T-helper 17 cell (primary cell): ENCODE measurements at places on chromosomes 11 and 22.
A peak's percentile ranks its signal among the peaks of the same experiment; 100 is the strongest.

GRCh38 chr11:111571829-111572501 lies 30.3 kb upstream of the SIK2 start:
- no peak for DNase-seq

DNA sequence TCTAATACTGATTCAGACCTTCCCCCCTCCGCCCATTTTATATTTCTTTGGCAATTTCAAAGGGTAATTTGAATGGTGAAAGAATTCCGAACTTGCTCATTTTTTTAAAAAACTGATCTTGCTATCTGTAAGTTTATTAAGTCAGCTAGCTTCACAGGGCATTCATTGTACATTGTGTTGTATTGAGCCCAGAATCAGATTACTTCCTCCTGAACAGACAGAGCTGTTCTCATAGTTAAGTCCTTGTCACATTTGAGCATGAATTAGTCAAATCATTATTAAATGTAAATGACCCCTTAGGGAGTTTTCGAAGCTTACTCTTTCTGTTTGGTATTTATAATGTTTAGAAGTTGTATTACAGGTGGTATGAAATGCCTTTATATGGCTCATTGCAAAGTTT lies 34.4 kb downstream of the CYP2R1 start:
- DNase-seq, result no peak

- no peak for DNase-seq
These were observed at the start of gene ZNF215 for GRCh38 chr11:6926208-6927029. TSS of gene ZNF215 (plus strand) at chr11:6926426. CDS start at chr11:6932273, 5,847 bp downstream.

DNA sequence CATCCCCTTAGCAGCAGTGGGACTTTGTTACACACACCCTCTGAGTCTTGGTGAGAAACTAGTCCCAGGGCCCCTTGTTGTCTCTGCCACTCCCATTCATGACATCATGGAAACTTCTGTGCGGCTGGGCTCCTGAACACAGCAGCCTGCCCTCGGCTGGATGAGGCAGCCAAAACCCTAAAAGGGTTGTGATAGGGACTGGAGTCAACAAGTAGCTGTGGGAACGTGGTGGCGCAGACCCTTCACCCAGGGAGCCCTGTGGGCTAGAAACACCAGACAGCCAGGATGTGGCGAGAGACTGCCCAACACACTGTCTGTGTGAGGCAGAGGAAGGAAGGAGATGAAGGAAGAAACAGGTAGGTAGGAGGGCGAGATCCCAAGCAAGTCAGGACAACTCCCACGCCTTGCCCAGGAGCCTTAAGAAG lies 3.9 kb downstream of the CD3D start:
- DNase-seq, result peak; percentile 76

DNA sequence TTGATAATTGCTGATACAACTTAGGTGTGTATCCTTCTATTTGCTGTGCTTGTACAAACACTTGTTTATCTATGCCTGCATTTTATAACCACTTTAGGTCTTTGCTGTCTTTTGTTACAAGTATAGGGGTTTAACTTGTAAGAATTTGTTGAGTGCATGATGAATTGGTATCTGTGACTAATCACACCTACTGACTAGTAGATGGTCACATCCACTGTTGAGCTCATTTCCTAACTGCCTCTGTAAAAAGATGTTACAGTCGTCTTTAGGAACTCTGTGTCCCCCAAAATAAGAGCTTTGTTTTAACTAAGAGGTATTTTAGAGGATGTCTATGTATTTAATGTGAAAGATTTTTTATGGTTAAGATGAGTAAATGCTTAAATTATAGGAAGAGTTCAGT lies 60.5 kb downstream of the HIPK3 start:
- DNase-seq, result no peak

- no peak for DNase-seq
These were observed at the start of gene KCNJ4 for GRCh38 chr22:38455076-38455529. TSS of gene KCNJ4 (minus strand) at chr22:38455199. CDS start at chr22:38428132, 27,067 bp downstream.

DNA sequence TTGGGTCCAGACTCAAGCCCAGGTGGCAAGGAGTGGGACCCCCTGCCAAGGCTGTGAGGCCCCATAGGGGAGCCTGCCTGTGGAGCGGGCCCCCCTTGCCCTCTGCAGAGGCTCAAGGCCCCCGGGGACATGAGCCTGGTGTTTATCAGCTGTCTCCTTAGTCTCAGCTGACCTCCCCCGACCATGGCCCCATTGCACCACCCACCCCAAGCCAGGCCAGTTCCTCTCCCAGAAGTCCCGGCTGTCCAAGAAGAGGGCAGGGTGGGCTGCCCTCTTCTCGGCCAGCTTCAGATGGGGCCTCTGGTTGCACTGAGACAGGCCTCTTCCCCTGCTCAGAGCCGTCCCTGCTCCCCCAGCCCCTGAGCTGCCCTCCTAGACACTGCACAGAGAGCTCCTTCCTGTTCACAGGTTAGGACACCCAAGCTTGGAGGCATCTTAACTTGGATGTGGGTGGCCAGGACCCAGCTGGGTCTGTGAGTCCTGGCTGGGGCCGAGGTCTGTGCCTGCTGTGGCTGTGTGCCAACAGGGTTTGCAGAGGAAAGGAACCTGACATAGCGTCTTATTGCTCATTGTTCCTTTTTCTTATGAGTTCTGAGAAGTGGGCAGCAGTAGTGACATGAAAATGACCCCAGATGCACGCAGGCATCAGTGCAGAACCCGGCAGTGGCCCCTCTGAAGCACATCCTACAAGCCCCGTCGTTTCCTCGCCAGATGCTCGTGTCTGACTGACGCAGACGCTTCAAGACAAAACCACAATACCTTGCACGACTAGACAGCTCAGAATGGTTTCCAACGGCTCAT lies 5.4 kb downstream of the TRABD start:
- peak; percentile 68 for DNase-seq

GRCh38 chr22:19870153-19871022 lies 15.7 kb upstream of the GNB1L start:
- peak; percentile 2 for DNase-seq

GRCh38 chr22:43945632-43946383 lies 9.4 kb upstream of the SAMM50 start:
- peak; percentile 26 for DNase-seq

DNA sequence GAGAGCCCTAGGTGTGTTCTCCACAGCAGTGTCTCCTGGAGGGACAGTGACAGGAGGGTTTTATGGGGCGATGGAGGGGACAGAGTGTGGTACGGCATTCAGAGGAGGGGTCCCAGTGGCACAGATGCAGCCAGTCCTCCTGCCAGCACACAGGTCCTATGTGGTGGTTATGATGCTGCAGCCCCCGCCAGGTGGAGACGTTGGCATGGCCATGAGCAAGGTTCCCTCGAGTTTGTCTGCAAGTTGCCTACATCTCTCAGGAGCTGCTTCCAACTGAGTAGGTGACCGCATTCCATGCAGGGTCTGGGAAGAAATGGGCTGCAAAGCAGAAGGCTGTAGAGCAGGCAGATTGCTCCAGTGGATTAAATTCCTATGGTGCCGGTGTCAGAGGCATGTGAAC lies 646.0 kb downstream of the TBC1D22A start:
- no peak for DNase-seq

GRCh38 chr22:25131198-25131887 lies 68.3 kb upstream of the CRYBB3 start:
- DNase-seq, result no peak

DNA sequence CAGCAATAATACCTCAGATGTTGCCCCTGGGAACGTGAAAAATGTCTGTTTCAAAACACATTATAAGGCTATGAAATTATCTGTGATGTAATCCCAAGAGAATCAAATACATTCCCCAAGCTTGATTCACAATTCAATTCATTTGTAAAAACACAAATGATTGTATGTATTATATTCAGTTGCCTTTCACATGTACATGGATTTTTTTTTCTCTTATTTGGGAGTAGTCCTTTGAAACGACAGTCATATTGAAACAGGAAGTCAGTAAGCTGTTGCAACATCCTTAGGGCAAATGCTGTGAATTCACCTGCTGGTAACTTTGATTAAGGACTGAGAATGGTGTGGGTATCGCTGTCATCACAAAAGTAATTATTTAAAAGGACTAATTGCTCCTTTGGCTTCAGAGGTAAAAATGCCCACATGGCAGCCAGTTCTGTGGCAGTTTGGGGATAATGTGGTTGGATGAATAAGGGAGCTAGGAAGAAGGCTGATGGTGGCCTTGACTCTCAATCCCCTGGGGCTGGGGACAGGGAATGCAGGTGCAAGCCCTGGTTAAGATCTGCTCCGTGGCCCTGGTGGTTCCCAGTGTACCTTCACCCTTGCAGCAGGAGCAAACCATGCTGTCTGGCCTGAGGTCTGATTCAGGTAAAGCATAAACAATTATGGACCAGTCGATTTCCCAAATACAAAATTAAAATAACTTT lies 13.2 kb downstream of the EHF start:
- DNase-seq, result no peak

GRCh38 chr11:14614091-14614622 lies 29.4 kb upstream of the PDE3B start:
- DNase-seq, result no peak

GRCh38 chr11:196786-197731 lies 4.2 kb downstream of the SCGB1C1 start:
- no peak for DNase-seq

DNA sequence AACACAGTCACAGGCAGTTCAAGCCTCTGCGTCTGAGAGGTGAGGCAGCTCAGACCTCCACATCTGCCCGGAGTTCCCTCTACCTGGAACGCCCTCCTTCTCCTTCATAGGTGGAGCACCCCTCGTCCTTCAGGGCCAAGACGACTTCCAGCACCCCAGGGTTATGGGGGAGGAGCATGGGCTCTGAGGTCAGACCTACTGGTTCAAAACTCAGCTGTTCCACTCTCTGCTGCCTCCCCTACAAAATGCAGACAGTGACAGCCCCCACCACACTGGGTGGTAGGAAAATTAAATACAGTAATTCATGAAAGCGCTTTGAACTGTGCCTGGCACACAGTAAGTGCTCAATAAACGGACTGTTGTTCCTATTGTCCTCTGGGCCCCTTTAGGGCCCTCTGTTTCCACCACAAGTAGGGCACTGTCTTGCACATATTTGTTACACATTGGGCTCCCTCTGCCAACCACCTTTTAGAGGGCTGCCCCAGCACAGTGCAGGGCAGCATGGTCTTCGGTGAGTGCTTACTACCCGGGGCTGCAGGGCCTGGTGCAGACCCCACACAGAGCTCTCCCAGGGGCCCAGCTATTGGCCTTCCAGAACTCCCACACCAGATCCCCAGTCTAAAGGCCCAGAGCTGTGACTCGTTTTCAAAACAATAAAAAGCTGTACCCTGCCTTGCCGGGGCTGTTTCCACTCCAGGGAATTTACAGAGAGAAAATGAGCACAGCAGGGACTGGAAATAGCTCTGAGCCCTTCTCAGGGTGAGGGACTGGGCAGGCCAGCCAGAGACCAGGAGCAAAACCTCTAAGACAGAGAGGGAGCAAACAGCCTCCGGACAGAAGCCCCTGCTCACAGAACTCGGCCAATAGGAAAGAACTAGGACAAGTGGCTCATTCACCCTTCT lies 2.5 kb downstream of the TMEM184B start:
- no peak for DNase-seq

DNA sequence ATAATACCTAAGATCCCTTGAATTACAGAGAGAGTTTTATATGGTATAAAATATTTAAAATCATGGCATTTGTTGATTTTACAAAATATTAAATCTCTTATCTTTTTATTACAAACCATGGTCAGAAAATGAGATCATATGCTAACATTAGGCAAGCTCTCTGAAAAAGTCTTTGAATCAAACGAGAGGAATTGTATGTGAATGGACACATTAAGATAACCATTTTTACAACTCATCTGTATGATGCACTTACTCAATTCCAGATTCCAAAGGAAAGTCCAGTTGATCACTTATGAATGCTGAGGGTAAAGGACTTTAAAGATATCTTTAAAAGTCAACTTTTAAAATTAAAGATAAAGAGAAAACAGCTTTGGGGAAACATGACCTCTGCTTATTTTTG lies 83.5 kb upstream of the LUZP2 start:
- no peak for DNase-seq

- no peak for DNase-seq
These were observed 83.0 kb downstream of the ISX start for GRCh38 chr22:35148866-35149548.

GRCh38 chr11:82229341-82229740 lies 504.3 kb downstream of the FAM181B start:
- DNase-seq, result no peak

DNA sequence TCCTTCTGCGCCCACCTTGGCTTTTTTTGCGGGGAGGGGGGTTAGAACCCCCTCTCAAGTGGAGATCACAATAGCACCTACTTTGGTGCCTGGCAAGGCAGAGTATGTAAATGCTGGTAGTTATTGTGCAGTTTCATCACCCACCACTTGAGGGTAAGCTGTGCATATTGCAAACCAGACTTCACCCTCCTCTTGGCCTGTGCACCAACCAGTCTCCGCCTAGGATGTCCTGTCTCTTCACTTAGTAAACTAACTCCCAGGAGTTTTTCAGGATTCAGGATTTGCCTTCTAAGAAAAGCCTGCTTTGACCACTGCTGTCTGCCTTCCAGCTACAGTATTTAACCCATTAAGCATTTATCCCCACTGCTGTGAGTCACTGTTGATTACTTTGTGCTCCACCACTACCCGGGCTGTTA lies 2.0 kb upstream of the UBXN1 start:
- DNase-seq, result no peak

- DNase-seq, result no peak
These were observed 29.8 kb upstream of the ASPHD2 start for GRCh38 chr22:26399289-26399688.

DNA sequence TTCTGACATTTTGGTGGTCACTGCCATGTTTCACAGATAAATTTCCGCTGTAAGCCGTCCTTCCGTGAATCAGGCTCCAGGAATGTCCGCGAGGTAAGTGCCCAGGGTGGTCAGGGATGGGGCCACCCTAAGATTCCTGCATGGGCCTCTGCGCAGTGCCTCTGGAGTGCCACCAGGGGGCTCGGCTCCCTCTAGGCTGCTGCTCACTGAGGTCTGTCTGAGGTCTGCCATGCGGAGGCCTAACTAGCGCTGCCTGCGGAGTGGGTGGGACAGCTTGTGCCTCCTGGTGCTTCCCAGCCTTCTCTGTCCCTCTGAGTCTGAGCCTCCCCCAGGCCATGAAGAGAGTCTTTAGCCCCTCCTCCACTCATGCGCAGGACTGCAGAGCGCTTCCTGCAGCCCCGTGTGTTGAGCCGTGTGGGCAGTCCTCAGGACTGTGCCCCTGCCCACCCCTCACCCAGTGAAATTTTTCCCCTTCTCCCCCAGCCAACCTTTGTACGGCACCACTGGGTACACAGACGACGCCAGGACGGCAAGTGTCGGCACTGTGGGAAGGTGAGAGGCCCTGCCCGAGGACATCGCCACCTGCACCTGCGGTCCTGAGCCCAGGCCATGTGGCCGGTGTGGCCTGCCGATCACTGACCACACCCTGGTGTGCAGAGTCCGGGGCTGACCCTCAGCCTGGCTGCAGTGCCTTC lies 11.9 kb upstream of the MDK start:
- DNase-seq, result no peak
